ENCODE measurements at places on chromosomes 12 and 14. TPM values are rescaled to one million over a fixed set of nuclear protein-coding genes. Genes with fewer than 3 reads are reported as not detected.

The DIO3 gene
- not detected for total RNA-seq

The LGR5 gene
- total RNA-seq: not detected

The ZC3H14 gene
- 59.6 TPM for total RNA-seq

The PMEL gene
- total RNA-seq: 0.42 TPM

The PROX2 gene
- total RNA-seq: not detected

The KRT6C gene
- not detected for total RNA-seq

The HNF1A gene
- total RNA-seq: not detected

The ACOT6 gene
- total RNA-seq: not detected

The CLEC12A gene
- not detected for total RNA-seq

The MED6 gene
- 41.5 TPM for total RNA-seq

The MPHOSPH9 gene
- total RNA-seq: 55.6 TPM

The METTL3 gene
- 63.1 TPM for total RNA-seq

The KRT77 gene
- total RNA-seq: not detected

The SLC17A8 gene
- not detected for total RNA-seq

The CD69 gene
- total RNA-seq: 1.2 TPM

The MYH6 gene
- not detected for total RNA-seq

The RTN1 gene
- 0.29 TPM for total RNA-seq

The SLCO1B1 gene
- total RNA-seq: not detected

The JAG2 gene
- 139 TPM for total RNA-seq

The SLC25A47 gene
- total RNA-seq: not detected

The PRPH gene
- total RNA-seq: not detected

The CLEC4E gene
- total RNA-seq: not detected

The JDP2 gene
- 10.6 TPM for total RNA-seq

The AMDHD1 gene
- not detected for total RNA-seq

The UBE3B gene
- 32.7 TPM for total RNA-seq

The TTC6 gene
- total RNA-seq: not detected

The TMEM63C gene
- total RNA-seq: not detected

All from endothelial cell of umbilical vein (primary cell).